Bronchus fibroblast of lung (primary cell): ENCODE measurements at places on chromosomes 11 and 22. TPM values are rescaled to one million over a fixed set of nuclear protein-coding genes. Genes with fewer than 3 reads are reported as not detected.

Gene OR52D1
- total RNA-seq: not detected in 2 replicates

Gene OR4A16
- total RNA-seq: not detected in 2 replicates

Gene CRYAB
- total RNA-seq: 13.4 and 20.0 TPM in 2 replicates

Gene ARHGEF17
- total RNA-seq: 26.6 and 33.1 TPM in 2 replicates

Gene C11orf42
- not detected in 2 replicates for total RNA-seq

Gene MRGPRX4
- not detected in 2 replicates for total RNA-seq

Gene FOLR3
- not detected in 2 replicates for total RNA-seq

Gene TTC12
- 5.8 and 6.2 TPM in 2 replicates for total RNA-seq

Gene MOB2
- total RNA-seq: 12.4 and 14.4 TPM in 2 replicates

Gene TMEM121B
- under 0.01 and 0.17 TPM in 2 replicates for total RNA-seq

Gene ANO1
- total RNA-seq: not detected in 2 replicates

Gene APOA4
- total RNA-seq: not detected in 2 replicates

Gene BAIAP2L2
- 0.17 and 0.59 TPM in 2 replicates for total RNA-seq

Gene APOBEC3A
- not detected in 2 replicates for total RNA-seq

Gene OR4D9
- not detected in 2 replicates for total RNA-seq

Gene MRPL40
- 41.4 and 50.4 TPM in 2 replicates for total RNA-seq

Gene IGSF9B
- 0.15 and 0.17 TPM in 2 replicates for total RNA-seq

Gene SLCO2B1
- not detected in 2 replicates for total RNA-seq

Gene CRACR2B
- 3.0 and 6.1 TPM in 2 replicates for total RNA-seq

Gene CADM1
- total RNA-seq: 2.2 and 3.4 TPM in 2 replicates

Gene MED17
- total RNA-seq: 20.5 and 24.7 TPM in 2 replicates
